ENCODE measurements at places on chromosomes 7 and 10.

DNA sequence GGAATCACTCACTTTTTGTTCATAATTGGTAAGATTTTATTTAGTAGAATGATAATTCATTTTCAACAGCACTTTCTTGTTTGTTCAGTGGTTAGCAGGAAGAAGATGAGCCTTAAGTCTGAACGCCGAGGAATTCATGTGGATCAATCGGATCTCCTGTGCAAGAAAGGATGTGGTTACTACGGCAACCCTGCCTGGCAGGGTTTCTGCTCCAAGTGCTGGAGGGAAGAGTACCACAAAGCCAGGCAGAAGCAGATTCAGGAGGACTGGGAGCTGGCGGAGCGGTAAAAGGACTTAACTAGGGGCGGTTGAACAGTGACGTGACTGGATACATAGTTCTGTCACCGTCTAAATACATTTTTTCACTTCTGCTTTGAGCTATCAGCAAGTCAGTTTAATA lies 31.3 kb downstream of the RABGEF1 start:
- no peak for DNase-seq

- DNase-seq = no peak
Observed at GRCh38 chr7:2956076-2956475, 87.6 kb downstream of the CARD11 start.

- DNase-seq = no peak
Observed at GRCh38 chr10:69425041-69425440, 8.3 kb upstream of the TACR2 start.

GRCh38 chr7:140638173-140638791 lies 2.3 kb downstream of the DENND2A start:
- DNase-seq = no peak

- DNase-seq = no peak
Observed at GRCh38 chr7:151600331-151600730, 80.6 kb upstream of the RHEB start.

- DNase-seq = no peak
Observed at GRCh38 chr10:99170116-99170675, 65.5 kb downstream of the HPSE2 start.

GRCh38 chr10:128026615-128027300 lies 99.5 kb downstream of the MKI67 start:
- no peak for DNase-seq

- no peak for DNase-seq
Observed at GRCh38 chr10:95559896-95560277, 1.3 kb downstream of the SORBS1 start.

GRCh38 chr7:108265007-108265406 lies 134.8 kb upstream of the LAMB4 start:
- no peak for DNase-seq

GRCh38 chr7:141519623-141520022 lies 31.6 kb upstream of the AGK start:
- DNase-seq = no peak

GRCh38 chr10:4850397-4850796 lies 24.4 kb downstream of the AKR1E2 start:
- no peak for DNase-seq

GRCh38 chr7:116573541-116573940 lies 48.7 kb downstream of the CAV1 start:
- no peak for DNase-seq

- DNase-seq = no peak
Observed at GRCh38 chr7:64685091-64685490, 19.2 kb downstream of the ZNF107 start.

DNA sequence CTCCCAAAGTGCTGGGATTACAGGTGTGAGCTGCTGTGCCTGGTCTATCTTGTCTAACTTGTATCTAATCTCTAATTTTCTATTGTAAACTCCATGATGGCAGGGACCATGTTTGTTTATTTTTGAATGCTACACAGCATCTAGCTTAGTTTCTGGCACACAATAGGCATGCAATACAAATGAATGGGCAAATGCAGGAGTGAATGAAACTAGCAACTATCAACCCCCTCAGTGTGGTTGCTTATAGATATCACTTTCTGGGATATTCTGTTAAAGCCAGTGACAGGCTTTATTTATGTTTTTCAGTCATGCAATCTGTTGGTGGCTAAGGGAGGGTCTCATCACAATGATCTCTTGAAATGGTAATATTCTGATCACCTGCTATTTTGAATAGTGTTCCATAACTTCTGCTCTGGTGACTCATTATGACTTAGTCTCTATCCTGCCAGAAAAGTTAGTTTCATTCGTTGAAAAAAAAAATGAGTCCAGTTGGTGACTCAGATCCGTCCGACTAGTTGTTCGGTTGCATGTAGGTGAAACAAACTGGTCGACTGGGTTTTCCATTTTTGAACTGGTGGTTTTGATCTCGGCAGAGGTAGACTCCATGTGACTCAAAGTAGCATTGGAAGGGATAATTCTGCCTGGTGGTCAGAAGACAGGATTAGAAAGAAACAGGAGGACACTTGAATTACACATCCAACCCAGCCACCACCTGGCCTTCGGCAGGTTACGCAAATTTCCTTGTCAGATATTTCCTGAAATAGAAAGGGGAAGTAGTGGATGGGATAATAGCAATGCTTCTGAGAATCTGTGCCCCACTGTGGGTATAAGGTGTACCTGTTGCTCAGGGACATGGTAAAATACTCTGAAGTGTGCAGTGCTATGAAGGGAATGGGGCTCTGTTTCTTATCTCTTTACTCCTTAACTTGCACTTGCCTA lies 76.8 kb downstream of the GATA3 start:
- DNase-seq = no peak

DNA sequence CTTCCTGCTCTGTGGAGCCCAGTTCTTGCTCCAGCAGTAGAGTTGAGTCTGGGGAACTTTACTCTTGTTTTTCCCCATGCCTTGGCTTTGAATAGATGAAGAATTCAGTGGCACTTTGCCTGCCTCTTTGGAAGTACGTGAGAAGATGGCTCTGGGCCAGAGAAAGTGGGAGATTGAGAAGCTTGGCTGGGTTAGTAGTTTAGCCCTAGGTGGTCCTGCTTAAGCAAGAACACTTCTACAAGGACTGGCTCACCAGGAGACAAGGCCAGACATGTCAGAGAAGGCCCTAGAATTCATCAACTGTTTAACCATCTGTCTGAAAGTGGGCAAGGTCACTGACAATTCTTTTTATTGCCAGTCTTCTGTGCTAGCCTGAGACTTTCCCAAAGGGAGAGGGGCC lies 410.3 kb downstream of the TYW1 start:
- no peak for DNase-seq

DNA sequence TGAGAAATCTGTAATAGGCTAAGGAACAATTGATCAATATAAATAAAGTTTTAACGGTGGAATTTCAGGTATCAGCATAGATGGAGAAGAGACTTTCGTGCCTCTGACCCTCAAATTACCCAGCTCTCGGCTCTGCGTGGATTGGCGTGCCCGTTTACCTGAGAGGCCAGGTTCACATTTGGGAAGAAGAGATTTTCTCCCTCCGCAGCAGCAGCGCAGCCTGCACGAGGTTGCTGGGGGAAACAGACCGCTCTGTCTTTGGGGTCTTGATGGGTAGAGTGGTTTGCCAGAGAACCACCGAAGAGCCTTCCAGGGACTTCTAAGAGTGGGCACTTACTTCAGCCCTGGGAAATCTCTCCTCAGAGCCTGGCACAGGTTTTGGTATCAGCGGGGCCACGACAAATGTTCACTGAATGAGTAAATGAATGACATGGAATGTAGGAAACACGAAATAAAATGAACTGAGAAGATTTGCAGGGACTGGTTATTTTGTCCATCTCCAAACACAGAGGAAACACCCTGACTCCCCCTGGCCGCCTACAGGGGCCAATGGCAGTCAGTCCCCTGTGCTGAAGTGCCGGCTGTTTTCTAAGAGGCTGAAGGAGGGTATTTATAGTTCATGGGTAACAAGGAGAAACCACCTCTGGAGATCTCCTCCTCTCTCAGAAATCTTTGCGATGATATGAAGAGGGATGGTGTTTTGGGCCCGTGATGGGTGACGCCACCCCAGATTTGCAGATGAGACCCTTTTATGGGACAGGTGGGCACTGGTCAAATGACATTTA lies 338.5 kb downstream of the ADARB2 start:
- DNase-seq = no peak

GRCh38 chr7:72267291-72267800 lies 144.8 kb downstream of the CALN1 start:
- no peak for DNase-seq

GRCh38 chr10:80454513-80455460 lies 677 bp downstream of the TSPAN14 start:
- no peak for DNase-seq

DNA sequence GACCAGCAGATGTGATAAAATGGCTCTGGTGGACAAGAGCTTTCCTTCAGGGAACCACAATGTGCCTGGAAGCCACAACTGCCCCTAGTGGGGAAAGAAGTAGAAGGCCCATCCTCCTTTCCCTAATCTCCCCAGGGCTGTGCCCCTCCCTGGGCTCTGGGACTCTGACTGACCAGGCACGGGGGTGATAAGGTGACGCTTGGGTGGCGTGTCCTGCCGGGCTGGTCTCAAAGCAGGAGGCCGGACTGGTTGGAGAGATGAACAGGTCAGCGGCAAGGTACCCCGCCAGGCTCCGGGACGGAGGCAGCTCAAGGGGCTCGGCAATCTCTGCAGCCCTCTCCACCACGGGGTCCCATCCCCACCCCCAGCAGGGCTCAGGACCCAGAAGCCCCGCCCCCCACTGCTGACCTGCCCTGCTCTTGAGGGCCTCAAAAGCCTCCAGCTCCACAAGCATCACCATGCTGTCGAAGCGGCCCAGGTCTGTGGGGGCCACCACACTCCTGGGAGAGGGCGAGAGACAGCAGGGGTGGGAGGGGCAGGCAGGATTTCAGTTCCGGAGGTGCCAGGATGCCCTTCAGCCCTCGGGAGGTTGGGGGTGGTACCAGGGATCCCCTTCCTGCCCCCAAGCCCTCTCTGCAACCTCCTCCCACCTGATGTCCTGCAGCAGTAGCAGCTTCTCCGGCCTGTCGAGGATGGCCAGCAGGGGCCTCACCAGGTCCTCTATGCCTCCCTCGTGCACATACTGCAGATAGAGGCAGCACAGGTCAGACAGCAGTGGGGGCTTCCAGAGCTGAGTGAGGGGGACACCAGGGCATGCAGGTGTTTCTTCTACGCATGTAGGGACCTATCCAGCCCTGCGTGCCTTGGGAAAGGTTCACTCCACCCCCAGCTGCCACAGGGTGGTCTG lies 12.2 kb downstream of the LZTS2 start:
- no peak for DNase-seq

DNA sequence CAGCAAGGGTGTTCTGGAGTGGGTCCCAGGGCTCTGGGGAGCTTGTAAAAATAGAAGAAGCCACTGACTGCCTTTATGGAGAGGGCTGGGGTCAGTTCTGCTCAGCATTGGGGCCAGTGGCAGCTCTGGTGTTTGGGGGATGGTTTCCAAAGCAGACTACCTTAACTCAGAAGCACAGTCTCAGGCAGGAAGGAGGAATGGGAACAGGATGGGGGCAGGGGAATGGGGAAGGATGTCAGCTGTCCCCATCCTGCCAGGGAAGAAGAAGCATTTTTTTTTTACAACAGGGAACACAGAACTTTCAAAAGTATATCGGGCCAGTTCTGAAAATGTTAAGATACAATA lies 28.8 kb downstream of the TSPAN15 start:
- DNase-seq = no peak

DNA sequence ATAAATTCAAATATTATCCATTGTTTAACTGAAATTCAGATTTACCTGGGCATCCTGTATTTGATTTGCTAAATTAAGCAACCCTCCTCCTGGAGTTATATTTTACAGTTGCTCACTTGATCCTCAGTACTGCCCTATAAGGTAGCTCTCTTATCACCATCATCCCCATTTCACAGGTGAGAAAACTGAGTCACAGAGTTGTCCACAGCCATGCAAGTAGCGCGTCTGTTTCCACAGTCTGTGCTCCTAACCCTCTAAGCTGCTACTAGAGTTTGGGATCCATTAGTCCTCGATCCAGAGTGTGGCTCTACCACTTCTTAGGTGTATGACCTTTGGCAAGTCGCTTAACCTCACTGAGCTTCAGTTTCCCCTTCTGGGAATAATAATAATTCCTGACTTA lies 34.9 kb upstream of the KDM7A start:
- no peak for DNase-seq

DNA sequence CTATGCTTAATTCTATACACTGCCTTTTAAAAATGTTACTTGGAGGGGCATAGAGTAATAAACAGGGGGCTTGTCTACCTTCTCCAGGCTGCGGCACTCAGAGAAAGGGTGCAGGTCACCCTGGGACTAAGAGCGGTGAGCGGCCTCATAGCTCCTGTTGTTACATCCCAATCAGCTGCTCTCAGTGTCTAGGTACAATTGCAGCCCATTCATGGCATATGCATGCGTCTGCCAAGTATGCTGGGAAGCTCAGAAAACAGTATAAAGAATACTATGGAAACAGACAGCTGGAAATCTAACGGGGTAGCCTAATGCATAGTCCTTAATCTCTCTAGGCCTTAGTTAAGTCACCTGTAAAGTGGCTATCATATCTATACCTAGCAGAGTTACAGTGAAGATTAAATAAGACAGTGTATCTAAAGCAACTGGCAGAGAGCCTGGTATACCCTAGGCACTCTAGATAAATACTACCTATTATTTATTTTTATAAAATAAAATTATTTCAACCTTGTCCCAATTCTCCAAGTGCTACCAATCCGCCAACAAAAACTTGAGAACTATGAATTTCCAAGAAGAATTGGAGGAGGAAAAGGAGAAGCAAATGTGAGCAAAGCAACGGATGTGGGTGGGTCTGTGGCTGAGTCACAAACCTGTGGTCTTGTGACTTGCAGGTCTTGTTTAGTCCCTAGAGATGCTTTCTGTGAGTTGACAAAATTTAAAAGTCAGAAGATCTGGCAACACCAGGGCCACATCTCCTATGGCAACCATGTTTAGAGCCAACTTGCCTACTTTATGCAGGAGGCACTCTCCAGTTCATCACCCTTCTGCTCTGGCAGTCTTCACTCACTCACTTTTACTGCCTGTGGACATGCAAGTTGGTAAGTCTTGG lies 183.0 kb downstream of the RAPGEF5 start:
- DNase-seq = no peak
